ENCODE measurements at places on chromosomes 16 and 17. TPM values are rescaled to one million over a fixed set of nuclear protein-coding genes. Genes with fewer than 3 reads are reported as not detected.

GRCh38 chr17:30568117-30568430 lies 90.9 kb downstream of the GOSR1 start:
- no peak for DNase-seq

- no peak for DNase-seq
Measured at GRCh38 chr16:9238346-9238745, 146.9 kb downstream of the HAPSTR1 start.

DNA sequence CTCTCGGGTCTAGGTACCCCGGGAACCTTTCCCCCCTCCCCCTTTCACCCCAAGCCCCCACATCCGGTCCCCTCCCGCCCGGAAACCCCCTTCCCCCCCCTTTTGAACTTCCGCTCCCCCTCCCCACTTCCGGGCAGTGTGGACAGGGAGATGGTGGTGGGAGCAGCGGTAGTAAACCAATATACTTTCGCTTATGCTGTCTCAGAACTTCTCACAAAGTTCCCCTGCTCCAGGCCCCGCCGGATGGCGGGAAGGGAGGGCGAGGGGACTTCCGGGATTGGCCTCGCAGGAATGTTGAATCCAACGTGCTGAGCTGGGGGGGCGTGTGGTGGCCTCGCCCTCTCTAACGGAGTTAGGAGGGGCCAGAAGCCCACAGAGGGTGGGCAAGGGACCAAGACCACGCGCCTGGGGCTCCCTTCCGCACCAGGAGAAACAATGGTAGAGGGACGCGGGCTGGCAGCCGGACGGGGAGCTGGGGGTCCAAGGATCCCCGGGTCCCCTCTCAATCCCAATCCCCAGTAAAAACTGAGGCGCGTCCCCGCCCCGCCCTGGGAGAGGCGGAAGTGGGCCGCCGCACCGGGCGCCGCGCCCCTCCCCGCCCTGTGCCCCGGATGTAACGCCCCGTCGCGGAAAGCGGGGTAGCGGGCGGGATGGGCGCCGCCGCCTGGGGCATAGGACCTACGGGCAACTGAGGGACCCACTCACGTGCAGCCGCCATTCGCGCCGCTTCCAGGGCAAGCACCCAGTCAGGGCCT lies 742 bp downstream of the PFN1 start:
- peak; percentile 53 for DNase-seq

DNA sequence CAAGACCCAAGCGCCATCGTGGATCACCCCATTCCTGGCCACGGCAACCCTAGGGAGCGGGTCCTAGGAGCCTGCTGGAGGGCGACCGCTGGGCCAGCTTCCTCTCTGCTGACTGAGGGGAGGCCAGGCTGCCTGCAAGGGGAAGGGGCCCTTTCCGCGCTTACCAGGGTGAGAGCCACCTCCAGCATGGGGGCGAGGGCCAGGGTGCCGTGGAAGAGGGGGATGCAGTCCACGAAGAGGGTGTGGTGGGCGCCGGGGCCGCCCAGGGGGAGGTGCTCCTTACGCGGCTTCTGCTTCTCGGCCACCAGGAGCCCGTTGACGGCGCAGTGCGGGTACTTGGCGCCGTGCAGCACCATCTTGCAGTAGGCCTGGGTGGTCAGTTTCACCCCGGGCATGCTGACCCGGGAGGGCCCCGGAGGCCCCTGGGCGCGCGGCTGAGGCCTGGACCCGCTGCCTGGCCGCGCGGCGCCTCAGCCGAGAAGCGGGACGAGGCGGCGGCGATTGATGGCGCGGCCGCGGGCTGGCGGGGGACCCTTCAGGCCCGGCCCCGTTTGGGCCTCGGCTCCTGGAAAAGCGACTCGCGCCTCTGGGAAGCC lies 345 bp downstream of the EMC8 start:
- DNase-seq: peak; percentile 18

DNA sequence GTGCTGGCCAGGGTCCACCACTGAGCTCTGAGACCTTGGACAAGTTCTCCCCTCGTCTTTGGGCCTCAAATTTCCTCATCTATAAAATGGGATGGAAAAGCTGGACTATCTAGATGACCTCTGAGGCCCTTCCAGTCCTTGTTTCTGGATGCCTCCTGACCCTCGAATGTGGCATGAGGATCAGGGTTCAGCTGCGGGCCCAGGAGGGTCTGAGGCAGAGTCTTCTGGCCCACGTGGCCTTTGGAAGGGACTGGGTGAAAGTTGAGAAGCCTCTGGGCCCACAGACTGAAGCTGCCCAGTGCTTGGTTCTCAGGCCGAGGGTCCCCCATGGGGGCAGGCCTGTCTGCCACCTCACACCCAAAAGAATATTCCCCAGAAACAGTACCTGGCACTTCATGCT lies 16.9 kb upstream of the MRPS23 start:
- DNase-seq: no peak

- DNase-seq: no peak
Measured at GRCh38 chr16:56743840-56744239, 13.9 kb downstream of the NUP93 start.

DNA sequence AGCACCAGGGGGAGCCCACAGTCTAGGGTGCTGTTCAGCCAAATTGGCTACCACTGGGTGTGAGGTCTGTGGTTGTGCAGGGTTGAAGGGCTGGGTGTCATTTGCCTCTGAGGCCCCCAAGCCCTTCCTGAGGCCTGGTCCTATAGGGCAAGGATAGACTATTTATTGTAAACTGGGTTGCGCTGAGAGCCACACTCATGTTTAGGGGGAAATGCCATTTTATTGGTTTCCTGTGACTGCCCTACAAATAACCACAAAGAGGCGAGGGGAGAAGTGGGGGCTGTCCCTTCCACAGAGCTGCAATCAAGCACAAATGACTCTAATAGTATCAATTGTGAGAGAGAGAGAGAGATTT lies 3.6 kb upstream of the ZCCHC14 start:
- no peak for DNase-seq

- DNase-seq: no peak
Measured at GRCh38 chr17:32142857-32143526, 690 bp downstream of the RHOT1 start.

DNA sequence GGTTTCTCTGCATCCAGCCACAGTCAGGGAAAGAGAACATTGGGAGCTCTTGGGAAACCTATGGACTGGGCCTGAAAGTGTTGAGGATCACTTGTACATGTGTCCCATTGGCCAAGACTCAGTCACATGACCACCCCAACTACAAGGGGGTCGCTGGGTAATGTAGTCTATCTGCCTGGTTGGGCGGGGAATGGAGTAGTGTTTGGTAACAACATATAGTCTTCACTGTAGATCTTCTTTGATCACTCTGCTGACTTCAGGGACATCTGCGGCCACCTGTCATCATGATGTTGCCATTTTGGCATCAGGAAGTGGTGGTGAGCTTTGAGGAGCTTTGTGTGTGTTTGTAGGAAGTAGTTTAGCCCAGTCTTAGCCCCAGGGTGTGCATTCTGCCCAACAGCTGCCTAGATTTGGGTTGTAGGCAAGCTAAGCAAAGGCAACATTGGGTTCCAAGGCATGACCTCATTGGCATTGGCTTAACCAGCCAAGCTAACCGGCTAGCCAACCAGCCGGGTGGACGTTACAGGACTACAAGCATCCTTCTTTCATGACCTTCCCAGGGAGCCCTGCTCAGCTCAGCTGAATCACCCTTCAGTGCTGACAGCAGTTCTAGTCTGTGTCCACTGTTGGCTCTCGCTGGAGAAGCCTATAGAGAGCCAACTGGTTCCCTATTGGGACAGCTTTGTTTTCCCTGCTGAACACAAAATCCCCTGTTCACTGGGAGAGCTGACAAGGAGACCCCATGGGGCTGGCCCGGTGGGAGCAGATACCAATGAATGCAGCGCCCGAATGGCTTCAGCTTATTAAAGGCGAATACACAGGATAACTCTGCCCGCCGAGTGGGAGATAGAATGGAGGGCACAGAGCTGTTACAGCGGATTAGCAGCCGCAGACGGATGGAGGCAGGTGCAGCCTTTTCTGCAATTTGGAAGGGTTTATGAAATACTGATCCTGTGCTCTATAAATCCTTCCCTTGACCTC lies 178.6 kb downstream of the NTN1 start:
- DNase-seq: no peak

DNA sequence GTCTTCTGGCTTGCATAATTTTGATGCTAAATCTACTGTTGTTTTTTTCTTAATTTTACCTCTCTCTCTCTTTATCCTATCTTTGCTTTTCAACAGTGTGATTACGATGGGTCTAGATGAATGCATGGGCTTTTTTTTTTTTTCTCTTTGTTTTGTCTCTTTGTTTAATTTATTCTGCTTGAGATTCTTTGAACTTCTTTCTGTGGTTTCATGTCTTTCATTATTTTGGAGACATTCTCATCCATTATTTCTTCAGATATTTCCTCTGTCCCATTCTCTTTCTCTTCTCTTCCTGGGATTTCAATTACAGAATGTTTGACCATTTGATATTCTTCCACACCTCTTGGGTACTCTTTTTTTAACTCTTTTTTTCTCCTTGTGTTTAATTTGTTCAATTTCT lies 52.3 kb downstream of the CCDC182 start:
- no peak for DNase-seq

- DNase-seq: no peak
Measured at GRCh38 chr16:2686912-2687507, 4.7 kb downstream of the KCTD5 start.

DNA sequence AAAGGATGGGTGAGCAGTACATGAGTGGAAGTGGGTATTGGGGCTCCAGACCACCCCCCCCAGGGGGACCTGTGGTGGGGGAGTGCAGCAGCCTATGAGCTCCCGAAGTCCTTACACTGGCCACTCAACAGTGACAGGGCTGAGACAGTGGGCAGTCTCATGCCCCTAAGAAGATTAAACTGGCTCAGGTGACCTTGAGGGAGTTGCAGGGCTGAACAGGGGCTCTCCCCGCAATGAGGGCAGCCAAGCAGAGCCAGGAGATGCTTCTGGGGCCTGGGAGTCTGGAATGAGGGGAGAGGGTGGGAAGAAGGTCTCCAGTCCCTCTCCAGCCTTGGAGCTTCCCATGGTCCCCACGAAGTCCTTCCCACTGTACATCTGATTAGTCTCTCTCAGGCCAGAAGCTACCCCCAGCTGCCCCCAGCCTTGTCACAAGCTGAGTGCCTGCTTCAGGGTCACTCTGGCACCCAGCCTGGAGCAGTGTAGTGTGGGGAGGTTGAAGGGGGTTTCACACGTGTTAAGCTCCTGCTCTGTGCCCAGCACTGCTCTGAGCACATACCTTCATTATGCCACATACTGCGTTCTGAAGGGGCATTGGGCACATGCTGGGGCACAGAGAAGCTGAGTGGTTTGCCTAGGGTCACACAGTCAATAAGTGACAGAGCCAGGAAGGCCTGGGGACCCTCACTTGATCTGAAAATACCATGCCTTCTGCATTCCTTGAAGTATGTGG lies 1.0 kb upstream of the CDH16 start:
- DNase-seq: no peak

GRCh38 chr16:84976644-84977400 lies 34.5 kb downstream of the ZDHHC7 start:
- DNase-seq: no peak

DNA sequence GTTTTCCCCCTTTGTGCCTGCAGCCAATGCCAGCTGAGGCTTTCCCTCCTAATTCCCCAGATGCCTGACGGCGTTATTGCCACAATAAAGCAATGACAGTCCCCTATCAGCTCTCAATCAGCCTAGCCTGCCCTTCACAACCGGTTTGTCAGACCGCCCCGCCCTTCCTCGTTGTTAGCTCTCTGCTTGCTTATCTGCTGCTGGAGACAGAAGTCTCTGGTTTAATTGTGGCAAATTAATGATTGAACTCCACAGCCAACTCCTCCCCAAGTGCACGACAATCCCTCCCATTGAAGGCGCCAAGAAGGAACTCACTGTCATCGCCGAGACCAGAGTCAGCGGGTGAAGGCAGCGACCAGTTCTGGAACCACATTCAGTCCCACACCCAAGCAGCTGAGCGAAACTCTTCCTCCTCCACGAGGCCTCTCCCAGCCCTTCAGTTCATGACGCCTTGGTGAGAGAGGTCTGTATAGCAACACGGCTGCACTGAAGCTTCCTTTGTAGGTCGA lies 474.4 kb downstream of the SLC39A11 start:
- peak; percentile 24 for DNase-seq

DNA sequence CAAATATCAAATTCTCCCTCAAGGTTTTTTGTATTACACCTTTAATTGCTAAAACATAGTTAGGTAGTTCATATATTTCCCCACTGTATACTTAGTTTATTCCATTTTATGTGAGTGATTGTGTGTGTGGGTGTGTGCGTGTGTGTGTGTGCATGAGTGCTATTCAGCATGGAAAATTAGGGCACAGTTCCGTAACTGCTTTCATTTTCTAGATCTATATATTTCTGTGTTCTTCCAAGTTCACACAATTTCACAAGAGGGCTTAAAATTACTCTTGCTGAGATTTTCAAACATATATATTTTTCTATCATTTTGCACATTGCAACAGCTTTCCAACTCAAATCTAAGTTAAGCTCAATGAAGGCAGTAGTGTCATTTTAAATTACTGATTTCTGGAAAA lies 782.9 kb upstream of the SOX9 start:
- DNase-seq: no peak

DNA sequence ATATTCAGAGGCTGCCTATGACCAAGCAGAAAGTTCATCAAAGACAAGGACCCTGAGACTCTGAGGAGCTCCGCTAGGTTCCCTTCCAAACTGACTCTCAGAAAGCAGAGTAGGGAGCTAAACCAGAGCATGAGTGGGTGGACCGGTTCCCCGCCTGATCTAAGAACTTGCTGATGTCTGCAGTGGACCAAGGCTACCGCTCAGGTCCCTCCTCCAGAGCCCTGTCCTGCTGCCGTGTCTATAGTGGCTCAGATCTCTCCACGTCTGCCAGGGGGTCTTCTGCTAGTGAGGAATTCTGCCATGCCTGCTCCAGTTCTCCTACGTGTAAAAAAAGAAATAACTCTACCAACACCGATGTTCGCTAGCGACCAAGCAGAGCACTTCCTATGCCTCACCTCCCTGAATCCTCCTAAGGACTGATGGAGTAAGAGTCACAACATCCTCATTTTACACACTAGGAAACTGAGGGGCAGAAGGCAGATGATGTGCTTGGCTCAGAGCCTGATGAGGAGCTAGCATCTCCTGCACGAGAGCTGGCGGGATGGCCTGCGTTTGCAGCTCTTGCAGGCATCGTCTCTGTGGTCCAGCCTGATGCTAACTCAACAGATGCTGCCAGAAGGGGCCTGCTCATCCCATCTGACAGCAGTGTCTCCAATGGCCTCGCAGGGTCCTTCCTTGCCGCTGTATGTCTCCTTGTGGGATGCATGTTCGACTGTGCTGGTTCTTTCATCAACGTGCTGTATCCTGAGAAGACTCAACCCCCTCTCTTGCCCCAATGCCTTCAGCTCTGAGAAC lies 265.5 kb downstream of the C16orf95 start:
- no peak for DNase-seq

DNA sequence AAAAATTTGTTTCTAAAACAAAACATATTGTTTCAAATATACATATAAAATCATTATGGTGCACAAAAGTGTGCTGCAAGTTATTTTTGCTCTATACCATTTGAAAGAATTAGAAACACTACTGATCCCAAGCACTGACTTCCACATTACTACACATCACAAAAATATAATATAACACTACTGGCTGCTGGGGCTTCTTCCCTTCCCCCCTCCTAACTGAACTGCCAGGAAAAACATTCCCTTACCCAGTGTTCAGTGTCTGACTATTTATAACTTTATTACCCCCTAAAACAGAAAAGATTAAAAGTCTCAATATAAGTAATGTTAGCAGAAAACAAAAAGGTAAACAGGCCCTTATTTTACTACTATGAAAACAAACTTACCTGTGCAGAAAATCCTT lies 36.9 kb downstream of the GPATCH8 start:
- DNase-seq: no peak

GRCh38 chr17:3528403-3528851 lies 29.2 kb downstream of the TRPV3 start:
- no peak for DNase-seq

The ATP2A3 gene
- total RNA-seq: 291 TPM

The SULT1A4 gene
- 4.4 TPM for total RNA-seq

The MT1E gene
- 10.8 TPM for total RNA-seq

The RDM1 gene
- 0.73 TPM for total RNA-seq

The PRRT2 gene
- 7.9 TPM for total RNA-seq

The ASPA gene
- not detected for total RNA-seq

The CD300LG gene
- not detected for total RNA-seq
